ENCODE measurements at places on chromosomes 1 and 21.

DNA sequence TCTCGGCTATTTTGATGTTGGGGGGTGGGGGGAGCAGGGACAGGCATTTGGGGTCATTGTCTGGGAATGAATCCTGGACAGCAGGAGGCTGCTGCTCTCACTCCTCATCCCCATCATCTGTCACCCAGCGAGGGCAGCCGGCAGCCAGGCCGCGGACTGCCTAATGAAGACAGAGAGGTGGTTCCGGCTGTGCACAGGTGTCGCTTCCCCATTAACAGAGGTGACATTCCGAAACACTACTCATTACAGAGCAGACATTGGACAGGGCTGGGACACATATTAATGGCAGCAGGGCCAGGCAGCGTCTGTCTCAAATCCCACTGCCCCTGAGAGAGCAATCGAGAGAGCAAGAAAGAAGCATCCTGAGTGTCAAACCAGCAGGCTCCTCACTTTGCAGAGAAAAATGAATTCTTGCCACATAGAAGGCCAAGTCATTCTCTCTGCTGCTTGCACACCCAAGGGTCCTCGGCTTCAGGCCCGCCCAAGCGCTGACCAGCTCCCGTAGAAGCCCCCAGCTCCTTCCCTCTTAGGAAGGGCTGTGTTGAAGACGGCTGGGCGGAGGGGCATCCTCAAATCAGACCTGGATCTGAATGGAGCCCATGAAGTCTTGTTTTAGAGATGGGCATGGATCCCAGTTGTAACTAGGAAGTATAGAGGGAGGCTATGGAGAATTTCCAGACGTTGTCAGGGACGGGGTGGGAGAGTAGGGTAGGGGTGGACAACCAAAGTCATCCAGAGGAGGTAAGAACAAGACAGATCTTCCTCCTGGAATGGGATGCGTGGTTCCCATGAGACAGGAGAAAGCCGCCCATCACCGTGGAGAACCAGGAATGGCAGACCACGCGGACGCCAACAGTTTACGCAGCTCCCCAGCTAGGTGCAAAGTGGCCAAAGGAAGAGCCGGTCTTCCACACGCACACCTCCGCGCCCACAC is 8.2 kb upstream of the LEMD1 start:
- DNase-seq, result no peak

GRCh38 chr21:41847066-41847804 is 31.9 kb downstream of the PRDM15 start:
- no peak for DNase-seq

- DNase-seq, result no peak
Observed at GRCh38 chr1:71464016-71464415, 383.2 kb upstream of the ZRANB2 start.

DNA sequence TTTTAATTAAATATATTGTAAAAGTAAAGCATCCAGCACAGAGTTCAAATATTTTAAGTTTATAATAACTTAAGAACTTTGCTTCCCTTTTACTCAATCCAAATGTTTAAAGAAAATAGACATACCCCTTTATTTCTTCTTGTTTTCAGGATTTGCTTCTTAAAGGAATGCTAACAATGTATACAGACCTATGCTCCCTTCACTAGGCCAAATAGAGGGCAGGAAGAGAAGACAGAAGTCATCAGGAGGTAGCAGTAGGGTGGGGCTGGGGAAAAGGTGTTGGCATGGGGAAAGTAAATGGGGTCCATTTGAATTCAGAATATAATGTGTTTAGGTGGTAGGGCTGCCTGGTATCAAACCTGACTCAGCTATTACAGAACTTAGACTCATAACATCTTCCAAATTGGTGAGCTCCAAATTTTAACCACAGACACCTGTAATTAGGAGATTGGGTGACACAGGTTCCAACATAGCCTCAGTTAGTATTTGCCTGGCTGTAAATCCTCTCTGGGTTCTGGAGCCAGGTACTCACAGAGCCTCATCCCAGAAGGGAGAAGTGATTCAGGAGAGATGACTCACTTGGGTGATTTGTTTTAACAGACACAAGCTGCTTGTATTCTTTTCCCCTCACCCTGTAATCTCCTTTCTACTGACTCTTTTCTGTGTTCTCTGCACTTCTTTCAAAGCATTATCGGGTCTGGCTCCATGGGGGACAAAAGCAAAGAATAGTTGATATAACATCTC is 60.1 kb upstream of the DUSP10 start:
- no peak for DNase-seq

Measured in stimulated activated CD4-positive, alpha-beta T cell treated with anti-CD3 and anti-CD28 coated beads, Interleukin-12 subunit alpha, Interleukin-12 subunit beta, amount 100 ng/mL, for 24 hours (primary cell).